ENCODE measurements at places on chromosomes 7 and 10.
A peak's percentile ranks its signal among the peaks of the same experiment; 100 is the strongest.

DNA sequence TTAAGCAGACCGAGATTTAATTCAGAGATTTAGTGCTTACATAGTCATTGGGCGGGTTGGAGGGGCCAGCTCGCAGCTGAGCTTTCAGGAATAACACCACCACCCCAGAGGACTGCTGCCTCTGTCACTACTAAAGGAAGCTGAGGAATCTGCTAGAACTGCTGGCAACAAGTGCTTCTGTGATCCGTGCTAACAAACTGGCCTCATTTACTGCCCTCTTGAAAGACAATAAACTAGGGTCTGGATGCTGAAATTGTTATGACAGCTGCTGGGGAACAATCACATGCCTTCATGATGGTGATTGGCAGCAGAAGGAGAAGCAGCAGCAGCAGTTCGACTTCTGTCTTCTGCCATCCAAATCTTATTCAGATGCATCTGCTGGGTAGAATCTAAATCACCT is 285.5 kb upstream of the TAC1 start:
- DNase-seq, result no peak

- no peak for DNase-seq
These were observed 342.5 kb downstream of the RPS24 start for GRCh38 chr10:78375854-78376785.

DNA sequence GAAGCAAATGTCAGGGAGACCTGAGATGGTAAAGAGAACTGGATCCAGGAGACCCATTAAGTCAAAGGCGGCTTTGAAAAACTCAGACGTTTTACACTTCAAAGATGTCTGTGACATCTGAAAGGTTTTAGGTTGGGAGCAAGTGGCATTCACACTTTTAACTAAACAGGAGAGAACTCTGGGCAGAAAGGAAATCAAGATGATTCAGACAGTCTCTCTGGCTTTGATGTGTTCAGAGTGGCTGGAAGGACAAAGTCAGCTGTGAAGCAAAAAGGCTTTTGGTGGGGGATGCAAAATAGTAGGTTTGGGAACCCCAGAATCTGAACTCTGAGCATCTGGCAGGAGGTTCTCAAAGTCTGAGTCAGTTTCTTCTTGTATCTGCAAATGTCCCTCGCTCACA is 66.6 kb downstream of the PRKCQ start:
- DNase-seq, result no peak

DNA sequence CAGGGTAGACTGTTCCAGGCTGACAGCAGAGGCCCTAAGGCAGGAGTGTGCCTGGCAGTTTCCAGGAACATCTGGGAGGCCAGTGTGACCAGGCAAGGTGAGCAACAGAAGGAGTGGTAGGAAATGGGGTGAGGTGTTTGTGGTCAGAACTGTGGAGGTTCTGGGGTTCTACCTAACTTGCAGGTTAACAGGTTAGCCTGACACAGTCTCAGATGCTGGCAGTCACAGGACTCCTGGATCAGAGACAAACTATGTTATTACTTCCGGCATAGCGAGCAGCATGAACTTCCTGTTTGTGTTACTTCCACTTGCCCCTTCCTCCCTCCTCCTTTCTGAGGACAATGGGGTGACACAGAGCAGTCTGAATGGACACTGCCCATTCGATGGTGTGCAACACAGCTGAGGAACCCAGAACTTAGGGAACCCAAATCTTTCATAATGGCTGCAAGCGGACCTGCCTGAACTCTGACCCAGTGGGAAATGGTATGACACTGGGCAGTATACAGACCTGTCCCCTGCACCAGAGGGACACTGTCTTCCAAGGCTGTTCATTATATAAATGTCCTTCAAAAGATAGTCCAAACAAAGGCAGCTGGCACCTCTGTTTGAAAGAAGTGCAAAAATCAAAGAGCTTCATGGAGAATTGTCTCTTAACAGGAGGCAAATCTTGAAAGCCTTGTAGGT is 3.9 kb upstream of the SAR1A start:
- DNase-seq, result peak; percentile 24
